HT-29 (cell line): ENCODE measurements at places on chromosomes 2 and 18.
A peak's percentile ranks its signal among the peaks of the same experiment; 100 is the strongest.

DNA sequence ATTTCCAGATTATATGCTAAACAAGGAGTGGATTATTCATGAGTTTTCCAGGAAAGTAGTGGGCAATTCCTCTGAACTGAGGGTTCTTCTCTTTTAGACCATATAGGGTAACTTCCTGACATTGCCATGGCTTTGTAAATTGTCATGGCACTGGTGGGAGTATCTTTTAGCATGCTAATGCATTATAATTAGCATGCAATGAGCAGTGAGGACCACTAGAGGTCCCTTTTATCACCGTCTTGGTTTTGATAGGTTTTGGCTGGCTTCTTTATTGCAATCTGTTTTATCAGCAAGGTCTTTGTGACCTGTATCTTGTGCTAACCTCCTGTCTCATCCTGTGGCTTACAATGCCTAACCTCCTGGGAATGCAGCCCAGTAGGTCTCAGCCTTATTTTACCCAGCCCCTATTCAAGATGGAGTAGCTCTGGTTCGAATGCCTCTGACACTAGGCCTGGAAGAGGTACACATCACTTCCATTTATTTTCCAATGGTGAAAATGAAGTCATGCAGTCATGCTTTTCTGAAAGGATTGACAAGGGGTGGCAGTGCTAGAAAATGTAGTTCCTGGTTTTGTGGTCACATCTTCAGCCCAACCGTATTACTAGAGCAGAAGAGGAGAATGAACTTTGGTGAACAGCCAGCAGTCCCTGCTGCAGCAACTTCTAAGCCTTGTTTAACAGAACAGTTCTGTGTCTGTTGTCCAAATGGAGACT is 26.6 kb upstream of the ITGA4 start:
- peak; percentile 28 for DNase-seq

- no peak for DNase-seq
Observed at GRCh38 chr18:58911766-58912165, 47.1 kb downstream of the ZNF532 start.

DNA sequence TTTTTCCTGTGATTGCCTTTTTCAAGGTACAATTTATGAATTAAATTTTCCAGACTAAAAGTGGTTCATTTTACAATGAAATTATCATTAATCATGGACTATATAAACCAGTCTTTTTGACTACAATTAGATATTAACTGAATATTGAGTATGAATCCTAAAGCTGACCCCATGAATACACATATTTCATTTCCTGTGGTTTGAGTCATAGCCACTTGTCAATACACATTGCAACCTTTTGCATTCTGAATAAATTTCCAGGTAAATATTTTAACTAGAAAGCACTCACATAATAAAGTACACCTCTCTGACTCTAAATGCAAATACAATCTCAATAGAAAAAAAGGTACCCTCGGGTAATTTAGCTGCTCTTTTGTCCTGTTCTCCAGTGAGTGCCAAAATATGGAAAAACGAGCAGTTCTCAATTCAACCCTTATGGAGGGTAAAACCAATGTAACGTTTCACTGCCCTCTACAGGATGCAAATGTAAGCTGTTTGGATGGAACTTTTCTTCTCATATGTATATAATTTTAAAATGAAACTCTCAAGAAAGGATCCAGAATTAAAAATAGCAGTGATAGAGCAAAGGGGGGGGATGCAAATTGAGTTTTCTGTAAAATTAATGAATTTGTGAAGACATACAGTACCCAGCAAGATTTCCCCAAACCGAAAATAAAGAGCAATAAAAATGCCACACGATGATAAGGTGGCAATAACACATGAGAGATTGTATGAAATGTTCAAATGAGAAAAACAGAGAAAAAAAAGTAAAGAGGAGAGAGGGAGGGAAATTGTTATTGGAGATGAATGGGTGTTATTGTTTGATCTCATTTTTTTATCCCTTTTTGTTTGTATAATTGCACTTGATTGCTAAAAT is 1795.7 kb upstream of the PIK3C3 start:
- peak; percentile 7 for DNase-seq

- no peak for DNase-seq
Observed at GRCh38 chr2:239052798-239053665, 205.1 kb downstream of the TWIST2 start.

DNA sequence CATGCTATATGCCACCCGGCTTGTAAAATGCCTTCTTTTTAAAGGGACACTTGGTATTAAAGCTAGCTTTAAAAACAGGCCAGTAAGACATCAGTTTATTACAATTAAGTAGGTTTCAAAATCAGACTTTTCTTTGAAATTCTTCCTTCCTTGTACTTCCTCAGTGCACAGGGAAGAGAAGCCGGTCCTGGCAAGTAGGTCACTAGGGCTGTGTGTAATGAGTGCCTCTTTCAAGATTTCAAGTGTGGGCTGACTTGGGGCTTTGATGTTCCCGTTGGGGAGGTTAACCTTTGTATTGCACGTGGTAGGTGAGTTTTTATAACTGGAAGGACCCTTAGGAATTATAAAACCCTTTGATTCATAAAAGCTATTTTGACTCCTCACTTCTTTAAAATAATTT is 566.4 kb upstream of the ID2 start:
- no peak for DNase-seq

DNA sequence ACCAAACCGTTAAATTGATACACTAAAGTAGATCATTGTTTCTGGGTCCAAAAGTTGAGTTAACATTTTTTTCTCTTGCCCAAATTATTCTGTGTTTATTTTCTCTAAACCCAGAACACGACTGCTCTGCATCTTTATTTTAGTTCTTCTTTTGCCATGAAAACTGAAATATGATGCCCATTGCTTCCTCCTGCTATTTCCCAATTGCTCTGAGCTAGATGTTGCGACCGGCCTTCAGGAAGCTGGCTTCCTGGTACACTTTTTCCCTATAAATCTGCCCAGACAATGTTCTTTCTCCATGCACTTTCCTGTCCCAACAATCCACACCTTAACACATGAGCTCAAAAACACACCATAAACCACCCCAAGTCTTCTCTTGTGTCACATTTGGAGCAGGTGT is 501.4 kb downstream of the FBXO15 start:
- DNase-seq = no peak

- DNase-seq = no peak
Observed at GRCh38 chr2:14255135-14255820, 377.2 kb upstream of the LRATD1 start.

GRCh38 chr2:66426244-66427111 is 8.4 kb upstream of the MEIS1 start:
- DNase-seq = no peak

- DNase-seq = peak; percentile 79
Observed at GRCh38 chr18:3773303-3773702, 323.3 kb downstream of the TGIF1 start.

DNA sequence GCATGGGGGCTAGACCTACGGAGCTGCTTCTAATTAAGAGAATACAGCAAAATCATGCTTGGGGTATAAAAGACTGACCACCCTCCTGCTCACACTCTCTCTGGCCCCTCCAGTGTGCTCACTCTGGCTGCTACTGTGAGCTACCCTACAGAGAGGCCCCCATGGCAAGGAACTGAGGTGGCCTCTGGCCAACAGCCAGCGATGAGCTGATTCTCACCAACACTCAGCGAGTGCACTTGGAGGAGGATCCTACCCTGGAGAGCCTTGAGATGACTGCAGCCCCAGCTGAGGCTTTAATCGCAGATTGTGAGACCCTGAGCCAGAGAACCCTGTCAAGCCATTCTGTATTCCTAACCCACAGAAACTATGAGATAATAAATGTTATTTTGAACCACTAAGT is 88.2 kb downstream of the GFPT1 start:
- no peak for DNase-seq

- no peak for DNase-seq
Observed at GRCh38 chr2:241200822-241201395, 12.4 kb downstream of the ANO7 start.

DNA sequence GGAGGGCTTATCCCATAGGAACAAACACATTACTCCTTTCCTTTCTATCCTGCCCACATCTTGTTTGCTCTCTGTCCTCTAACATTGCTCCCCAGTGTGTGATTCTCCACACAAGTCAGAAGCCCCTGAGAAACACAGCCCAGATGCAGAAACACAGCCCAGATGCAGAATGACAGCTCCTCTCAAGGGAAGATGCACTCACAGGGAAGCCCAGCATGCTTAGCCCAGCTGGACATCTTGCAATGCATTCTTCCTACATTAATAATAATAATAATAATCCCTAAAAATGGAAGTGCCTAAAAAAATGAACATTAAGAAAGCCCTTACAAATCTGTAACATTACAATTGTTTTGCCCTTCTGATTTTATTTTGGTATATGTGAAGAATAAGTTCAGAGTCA is 172.1 kb downstream of the CBLN2 start:
- no peak for DNase-seq
